ENCODE measurements at places on chromosomes 13 and 19.

DNA sequence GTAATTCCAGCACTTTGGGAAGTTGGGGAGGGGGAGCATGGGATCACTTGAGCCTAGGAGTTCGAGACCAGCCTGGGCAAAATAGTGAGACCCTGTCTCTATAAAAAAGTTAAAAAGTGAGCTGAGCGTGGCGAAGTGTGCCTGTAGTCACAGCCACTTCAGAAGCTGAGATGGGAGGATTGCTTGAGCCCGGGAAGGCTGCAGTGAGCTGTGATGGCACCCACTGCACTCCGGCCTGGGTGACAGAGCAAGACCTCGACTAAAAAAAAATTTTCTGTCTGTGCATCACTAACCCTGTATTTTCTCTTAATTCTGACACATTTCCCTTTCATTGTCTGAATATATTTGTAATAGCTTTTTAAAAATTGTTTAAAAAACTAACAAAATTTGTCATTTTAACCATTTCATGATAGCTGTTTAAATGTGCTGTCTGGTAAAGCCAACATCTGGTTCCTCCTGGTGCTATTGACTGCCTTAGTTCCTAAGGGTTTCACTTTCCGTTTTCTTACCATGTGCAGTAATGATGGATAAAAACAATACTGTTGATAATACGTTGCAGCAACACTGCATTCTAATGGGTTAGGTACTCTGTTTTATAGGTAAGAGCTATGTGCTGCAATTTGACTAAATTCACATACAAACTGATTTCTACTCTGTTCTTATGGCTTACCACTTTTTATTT lies 29.7 kb downstream of the LATS2 start:
- DNase-seq, result no peak

GRCh38 chr19:41023193-41023592 lies 32.1 kb downstream of the CYP2B6 start:
- DNase-seq, result no peak

- DNase-seq, result no peak
These were observed 61.8 kb downstream of the IRS2 start for GRCh38 chr13:109724603-109725002.

DNA sequence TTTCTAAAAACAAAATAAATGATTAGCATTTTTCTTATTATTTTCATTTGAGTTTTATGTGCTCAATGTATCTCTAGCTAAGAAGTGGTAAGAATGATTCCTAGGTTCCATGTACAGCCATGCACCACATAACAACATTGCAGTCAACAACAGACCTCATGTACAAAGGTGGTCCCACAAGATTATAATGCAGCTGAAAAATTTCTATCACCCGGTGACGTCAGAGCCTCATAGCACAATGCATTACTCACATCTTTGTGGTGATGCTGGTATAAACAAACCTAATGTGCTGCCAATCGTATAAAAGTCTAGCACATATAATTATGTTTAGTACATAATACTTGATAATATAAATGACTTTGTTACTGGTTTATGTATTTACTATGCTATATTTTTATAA lies 120.5 kb downstream of the SLC7A1 start:
- DNase-seq, result no peak

GRCh38 chr19:6070207-6070681 lies 40.1 kb downstream of the RFX2 start:
- DNase-seq, result no peak

DNA sequence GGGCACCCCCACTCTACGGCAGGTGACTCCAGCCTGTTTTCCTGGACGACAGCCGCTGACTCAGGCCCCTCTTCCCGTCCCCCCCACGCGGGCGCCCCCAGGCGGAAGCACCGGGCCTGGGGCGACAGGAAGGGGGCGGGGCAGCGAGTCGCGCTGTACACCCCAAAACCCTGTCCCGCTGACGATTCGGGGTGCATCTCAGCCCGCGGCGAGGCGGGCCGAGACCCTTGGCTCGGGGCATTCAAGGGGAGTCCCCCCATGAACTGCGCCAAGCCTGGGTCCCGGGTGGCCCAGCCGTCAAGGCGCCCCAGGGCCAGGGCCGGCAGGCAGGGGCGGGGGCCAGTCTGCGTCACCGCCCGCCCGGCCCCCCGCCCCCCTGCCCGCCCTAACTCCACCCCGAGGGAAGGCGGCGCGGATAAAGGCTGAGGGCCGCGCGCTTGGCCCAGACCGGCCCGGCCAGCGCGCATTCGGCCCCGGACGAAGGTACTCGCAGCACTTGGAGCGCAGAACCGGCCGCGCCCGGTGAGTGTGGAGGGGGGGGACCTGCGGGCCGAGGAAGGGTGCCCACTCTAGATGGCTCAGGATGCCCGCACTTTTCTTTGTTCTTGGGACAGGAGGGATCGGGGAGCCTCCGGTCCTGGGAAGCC lies at the start of gene MIDN:
Gene MIDN, plus strand, starts transcription at position 445 of the 647 bp plus-strand sequence. CDS start 1,714 bp downstream, outside the sequence.
- DNase-seq, result peak; percentile 76

DNA sequence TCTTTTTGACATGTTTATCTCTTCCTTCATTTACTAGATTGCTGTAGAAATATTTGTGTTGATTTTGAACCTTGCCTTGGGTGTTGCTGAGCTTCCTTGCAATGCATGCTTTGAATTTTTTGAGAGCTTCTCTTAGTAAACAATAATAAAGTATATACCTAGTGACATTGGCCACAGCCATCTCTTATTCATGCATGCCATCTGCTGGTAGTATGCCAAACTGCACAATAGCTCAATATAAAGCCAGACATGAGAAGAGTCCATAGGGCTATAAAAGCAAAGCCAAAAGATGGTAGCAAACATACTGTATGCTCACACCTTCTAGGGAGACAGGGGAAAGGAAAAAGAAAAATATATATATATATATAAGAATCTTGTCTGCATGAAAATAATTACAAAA lies 18.9 kb upstream of the ZSCAN5A start:
- DNase-seq, result no peak

DNA sequence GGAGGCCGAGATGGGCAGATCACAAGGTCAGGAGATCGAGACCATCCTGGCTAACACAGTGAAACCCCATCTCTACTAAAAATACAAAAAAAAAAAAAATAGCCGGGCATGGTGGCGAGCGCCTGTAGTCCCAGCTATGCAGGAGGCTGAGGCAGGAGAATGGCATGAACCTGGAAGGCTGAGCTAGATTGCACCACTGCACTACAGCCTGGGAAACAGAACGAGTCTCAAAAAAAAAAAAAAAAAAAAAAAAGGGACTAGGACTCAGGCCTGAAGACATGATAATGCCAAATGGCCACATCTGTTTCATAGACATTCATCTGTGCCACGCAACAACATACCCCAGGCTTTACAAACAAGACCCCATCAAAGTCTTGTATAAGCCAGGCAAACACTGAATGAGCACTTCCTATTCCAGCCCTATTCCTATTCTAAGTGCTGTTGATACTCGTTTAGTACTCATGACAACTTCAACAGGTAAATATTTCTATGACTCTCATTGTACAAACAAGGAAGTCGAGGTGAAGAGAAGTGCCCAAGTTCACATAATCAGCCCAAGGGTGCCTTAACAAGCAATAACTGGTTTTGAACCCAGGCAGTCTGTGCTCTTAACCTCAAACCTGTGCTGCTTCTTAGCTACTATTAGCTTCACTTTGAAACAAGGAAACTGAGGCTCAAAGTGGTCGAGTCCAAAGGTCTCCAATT lies 1.7 kb downstream of the B9D2 start:
- no peak for DNase-seq

DNA sequence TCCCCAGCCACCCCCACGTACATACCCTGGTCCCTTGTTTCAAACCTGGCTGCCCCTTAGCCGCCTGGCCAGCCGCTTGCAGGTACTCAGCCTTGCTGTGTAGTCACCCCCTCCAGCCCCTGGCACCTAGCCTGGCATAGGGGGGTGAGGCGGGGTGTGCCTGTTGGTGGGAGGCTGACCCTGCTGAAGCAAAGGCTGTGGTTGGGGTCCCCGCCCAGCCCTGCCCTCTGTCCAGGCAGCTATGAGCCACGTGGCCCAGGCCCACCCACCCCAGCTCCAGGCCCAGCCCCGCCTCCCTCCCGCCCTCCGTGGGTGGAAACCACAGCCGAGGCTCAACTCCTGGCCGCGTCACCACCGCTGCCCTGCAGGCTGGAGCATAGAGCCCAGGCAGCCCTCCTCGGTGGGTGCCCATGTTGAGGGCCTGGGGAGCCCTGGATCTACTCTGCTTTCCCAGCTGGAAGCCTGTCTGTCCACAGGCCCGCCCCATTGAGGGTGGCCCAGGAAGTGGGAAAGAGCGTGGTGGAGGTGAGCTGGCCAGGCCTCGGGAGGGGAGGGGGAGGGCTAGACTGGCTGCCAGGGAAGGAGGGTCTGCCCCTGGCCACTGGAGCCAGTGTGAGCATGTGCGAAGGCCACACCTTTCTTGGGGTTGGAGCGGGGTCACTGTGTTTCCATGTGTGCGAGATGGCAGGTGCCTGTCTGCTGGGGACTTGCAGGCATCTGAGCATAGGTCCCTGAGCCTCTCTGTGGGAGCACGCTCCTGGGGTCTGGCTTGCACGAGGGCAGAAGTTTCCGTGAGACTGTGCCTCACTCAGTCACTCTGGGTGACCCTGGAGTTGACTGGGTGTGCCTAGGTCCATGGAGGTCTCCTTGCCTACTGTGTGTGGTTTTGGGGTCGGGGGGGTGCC lies 31.0 kb downstream of the PAK4 start:
- no peak for DNase-seq

GRCh38 chr13:73943137-73943964 lies 190.9 kb downstream of the KLF12 start:
- no peak for DNase-seq

DNA sequence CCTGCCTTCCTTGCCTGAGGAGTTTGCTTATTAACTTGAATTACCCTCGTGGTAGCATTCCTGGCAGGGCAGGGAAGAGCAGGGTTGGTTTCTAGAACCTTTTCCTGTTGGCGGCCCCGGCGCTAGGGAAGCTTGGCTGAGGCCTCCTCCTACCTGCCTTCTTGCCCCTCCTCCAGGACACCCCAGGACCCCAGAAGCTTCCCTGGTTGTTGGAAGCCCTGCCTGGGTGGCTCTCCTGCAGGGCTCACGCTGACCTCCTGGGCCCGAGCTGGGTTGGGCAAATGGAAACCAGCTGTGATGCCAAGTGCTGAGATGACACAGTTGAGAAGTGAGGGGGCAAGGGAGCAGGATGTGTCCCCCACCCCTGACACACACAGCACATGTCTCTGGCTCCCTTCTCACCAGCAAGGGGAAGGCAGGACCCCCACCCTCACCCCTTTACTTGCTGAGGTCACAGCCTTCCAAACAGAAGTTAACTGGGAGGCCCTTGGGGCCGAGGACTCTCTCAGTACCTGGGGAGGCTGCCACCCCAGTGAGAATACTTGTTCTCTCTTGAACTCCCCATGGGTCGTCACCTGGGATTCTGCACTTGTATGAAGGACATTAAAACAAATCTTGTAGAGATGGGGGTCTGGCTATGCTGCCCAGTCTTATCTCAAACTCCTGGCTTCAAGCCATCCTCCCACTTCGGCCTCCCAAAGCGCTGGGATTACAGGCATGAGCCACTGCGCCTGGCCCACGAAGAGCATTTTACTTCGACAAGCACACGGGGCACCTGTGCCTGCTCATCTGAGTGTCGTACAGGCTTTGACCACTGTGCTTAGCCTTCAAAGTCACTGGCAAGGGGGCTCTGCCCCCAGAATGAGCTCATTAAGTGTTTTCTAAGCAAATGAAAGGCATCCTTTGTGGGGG lies 10.5 kb downstream of the CEBPA start:
- no peak for DNase-seq

DNA sequence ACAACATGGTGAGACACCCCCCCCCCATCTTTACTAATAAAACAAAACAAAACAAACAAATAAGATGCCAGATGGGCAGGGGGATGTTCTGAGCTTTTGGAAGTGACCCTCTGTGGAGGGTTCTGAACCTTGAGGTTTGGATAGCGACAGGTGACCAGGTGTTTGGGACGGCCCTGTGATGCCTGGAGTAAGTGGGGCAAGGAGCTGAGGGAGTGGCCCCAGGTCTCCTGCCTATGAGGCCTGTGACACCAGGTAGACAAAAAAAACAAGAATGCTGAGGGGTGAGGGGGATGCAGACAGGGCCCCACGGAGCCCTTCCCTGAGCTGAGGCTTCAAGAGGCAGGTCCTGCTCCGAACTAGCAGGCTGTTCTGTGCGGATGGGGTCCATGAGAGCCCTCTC lies 9.2 kb downstream of the ADGRE2 start:
- no peak for DNase-seq

DNA sequence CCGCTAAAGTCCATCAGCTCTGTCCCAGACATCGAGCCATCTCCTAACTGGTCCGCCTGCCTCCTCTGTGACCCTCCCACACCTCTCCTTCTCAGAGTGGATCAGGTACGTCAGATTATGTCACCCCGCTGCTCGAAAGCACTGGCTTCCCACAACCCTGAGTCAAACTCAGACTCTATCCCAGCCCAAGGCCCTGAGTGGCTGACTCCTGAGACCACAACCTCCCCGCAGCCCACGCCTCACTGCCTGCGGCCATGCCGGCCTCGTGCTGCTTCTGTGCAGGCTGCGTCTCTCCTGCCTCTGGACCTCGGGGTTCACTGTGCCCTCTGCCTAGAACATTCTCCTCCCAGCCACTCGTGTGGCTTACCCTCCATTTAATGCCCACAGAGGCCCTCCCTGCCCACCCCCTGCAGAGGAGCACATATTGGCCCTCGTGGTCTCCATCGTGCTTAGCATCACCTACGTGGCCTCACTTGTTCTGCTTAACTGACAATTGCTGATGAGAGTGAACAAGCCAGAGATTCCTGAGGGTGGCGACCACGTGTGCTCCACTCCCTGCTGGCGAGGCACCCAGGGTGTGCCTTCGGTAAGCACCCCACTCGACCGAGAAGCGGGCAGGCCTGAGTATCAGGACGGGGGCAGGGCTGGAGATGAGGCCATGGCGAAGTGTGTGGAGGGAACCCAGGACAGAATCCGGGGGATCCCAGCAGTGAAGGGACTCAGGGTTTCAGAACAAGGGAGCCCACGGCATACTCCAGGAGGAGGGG lies 13.5 kb upstream of the FKRP start:
- no peak for DNase-seq

- no peak for DNase-seq
These were observed 13.8 kb downstream of the CILP2 start for GRCh38 chr19:19551853-19552192.

DNA sequence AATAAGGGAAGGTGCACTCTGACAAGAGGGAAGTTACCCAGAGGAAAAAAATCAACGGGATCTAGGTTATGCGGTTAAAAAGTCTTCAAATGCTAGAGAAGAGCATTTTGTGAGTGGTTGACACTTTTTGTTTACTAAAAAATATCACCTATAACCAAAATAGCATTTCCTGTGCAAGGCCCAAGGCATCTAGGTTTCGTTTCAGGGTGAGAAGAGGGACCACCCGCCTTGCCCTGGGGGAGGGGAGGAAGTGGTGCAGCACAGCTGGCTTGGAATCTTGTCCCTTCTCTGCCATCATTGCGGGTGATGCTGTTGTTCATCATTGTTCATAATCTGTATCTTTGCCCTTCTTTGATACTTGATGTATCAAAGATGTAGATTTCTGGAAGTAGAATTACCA lies 80.6 kb downstream of the NUFIP1 start:
- DNase-seq, result no peak

All from T-helper 22 cell (primary cell).